K562 (cell line): ENCODE measurements at places on chromosomes 2 and 18. TPM values are rescaled to one million over a fixed set of nuclear protein-coding genes. Genes with fewer than 3 reads are reported as not detected.

DNA sequence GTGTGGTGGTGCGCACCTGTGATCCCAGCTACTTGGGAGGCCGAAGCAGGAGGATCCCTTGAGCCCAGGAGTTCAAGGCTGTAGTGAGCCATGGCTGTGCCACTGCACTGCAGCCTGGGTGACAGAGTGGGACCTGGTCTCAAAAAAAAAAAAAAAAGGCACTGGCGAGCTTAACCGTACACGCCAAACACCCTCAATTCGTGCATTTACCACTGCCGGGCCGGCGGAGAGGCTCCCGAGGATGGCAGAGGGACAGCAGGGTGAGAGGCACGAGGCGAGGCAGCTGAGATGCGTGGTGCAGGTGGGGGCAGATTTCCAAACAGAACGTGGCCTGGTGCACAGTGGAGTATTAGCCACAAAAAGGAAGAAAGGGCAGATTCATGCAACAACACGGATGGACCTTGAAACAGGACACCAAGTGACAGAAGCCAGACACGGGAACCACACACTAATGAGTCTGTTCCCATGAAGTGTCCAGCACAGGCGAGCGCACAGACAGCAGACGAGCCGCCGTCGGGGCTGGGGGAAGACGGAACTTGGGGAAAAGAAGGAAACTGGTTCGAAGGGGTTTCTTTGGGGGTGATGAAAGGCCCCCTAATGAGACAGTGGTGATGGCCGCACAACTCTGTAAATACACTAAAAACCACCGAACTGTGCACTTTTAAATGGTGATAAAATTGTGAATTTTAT lies 27.4 kb downstream of the SLC66A2 start:
- H3K27ac ChIP-seq = no peak overlapping the region
- DNase-seq = no peak
- H3K4me1 ChIP-seq = no peaks in the 10 kb centered on the region; the same call in 1 of the 2 replicates
- no peaks in the 10 kb centered on the region for H3K27me3 ChIP-seq
- H3K4me3 ChIP-seq = no peak overlapping the region
- H3K36me3 ChIP-seq = no peaks in the 10 kb centered on the region

GRCh38 chr2:169258045-169258601 lies 104.2 kb downstream of the LRP2 start:
- no peak overlapping the region for H3K4me3 ChIP-seq
- H3K36me3 ChIP-seq = no peaks in the 10 kb centered on the region
- no peak overlapping the region for H3K27ac ChIP-seq
- no peak for DNase-seq

GRCh38 chr18:10789180-10789579 lies 263.4 kb downstream of the NAPG start:
- no peak for DNase-seq
- no peak overlapping the region for H3K4me3 ChIP-seq
- H3K4me1 ChIP-seq = no peaks in the 10 kb centered on the region; the same call in 2 of the 3 replicates
- no peaks in the 10 kb centered on the region for H3K36me3 ChIP-seq
- H3K27me3 ChIP-seq = no peaks in the 10 kb centered on the region

- peaks cover 4% of the 10 kb centered on the region; the same call in 1 of the 2 replicates for H3K27me3 ChIP-seq
- no peak for DNase-seq
- no peak overlapping the region for H3K27ac ChIP-seq
- no peaks in the 10 kb centered on the region for H3K36me3 ChIP-seq
- H3K4me1 ChIP-seq = no peaks in the 10 kb centered on the region
Measured at GRCh38 chr18:3748086-3748485, 298.1 kb downstream of the TGIF1 start.

GRCh38 chr2:208334230-208334629 lies 68.2 kb downstream of the PIKFYVE start:
- H3K27ac ChIP-seq = no peak overlapping the region
- no peak overlapping the region for H3K4me3 ChIP-seq
- H3K27me3 ChIP-seq = no peaks in the 10 kb centered on the region
- peaks cover 75% of the 10 kb centered on the region; the same call in 2 of the 3 replicates for H3K36me3 ChIP-seq

- no peak overlapping the region for H3K4me3 ChIP-seq
- peaks cover 3% of the 10 kb centered on the region; the same call in 1 of the 2 replicates for H3K4me1 ChIP-seq
- no peaks in the 10 kb centered on the region for H3K36me3 ChIP-seq
- DNase-seq = no peak
Measured at GRCh38 chr2:20676353-20677215, 9.6 kb downstream of the GDF7 start.

Gene SLC4A5
- 0.13 and 0.77 TPM in 2 replicates for polyA plus RNA-seq

Gene ASTL
- not detected in 2 replicates for polyA plus RNA-seq

Gene ACTG2
- polyA plus RNA-seq = not detected in 2 replicates

Gene EMILIN2
- polyA plus RNA-seq = 0.20 and 0.40 TPM in 2 replicates

Gene WDPCP
- 1.6 and 3.0 TPM in 2 replicates for polyA plus RNA-seq

Gene UGT1A5
- not detected in 2 replicates for polyA plus RNA-seq
